HCT116 (cell line): ENCODE measurements at places on chromosomes 13 and 19.

DNA sequence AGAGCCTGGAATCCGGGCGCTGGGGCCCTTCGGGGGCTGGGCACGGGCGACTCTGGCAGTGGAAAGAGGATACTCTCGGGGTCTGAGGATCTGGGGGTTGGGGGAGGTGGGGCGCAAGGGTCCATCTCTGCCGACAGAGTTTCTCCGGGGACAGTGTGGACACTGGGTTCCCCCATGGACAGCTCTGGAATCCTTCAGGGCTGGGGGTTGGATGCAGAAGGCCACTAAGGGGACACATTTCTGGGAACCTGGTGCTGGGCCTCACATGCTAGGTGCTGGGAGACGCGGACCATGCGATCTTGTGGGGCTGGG, 2.3 kb downstream of the TGFBR3L start:
- no peak for DNase-seq

GRCh38 chr13:46345866-46346265, 41.2 kb downstream of the RUBCNL start:
- DNase-seq = no peak

- no peak for DNase-seq
These were observed 25.2 kb downstream of the ZNF383 start for GRCh38 chr19:37243206-37243632.

GRCh38 chr13:96825653-96826052, 168.6 kb downstream of the OXGR1 start:
- DNase-seq = no peak

DNA sequence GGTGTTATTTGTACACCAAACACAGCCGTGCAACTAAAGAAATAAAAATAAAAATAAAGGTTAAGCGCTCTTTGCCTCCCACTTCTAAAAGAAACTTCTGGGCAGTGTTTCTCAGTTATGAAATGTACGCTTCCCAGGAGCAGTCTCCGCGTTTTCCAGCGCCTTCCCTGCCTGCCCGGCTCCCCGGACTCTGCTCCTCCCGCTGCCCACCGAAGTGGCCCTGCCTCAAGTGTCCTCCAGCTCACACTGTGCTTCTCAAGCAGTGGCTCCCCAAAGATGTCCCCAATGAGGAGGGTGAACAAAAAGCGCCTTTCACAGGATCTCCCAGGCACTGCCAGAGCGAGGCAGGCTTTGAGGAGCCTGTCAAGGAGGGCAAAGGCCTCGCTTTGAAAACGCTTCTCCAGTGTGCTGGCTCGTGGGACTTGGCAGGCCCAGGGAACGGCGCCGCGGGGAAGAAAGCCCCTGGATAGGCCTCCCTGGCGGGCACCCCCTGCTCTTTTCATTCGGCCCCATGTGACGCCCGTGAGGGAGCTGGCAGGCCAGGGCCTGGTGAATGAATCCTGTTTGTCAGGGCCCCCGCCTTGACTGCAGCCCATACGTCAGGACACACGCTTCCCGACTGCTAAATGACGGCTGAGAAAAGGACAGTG, 187.1 kb downstream of the FOXO1 start:
- DNase-seq = no peak

- DNase-seq = no peak
These were observed 31.2 kb downstream of the KEAP1 start for GRCh38 chr19:10471909-10472308.

DNA sequence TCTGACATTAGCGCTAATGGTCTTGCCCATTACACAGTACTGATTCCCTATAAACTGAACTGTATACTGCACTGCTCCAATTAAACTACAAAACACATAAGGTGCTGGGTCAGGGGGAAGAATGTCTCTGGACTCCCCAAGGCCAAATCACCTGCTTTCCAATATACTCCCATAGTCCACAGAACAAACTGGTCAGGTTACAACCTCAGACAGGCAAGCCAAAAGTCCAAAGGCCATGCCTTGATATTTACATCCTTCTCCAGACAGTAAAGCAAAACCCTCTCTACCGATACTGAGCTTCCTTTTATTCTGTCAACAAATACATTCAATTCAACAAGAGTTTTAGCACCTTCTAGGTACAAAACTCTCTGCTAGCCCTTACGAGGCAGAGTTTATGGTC, 8.9 kb downstream of the ZNF541 start:
- no peak for DNase-seq

GRCh38 chr19:16573296-16573695, 1.1 kb upstream of the SLC35E1 start:
- DNase-seq = no peak
